ENCODE measurements at places on chromosomes 5 and 9.

- DNase-seq: no peak
Observed at GRCh38 chr9:33765411-33765810, 29.9 kb upstream of the PRSS3 start.

DNA sequence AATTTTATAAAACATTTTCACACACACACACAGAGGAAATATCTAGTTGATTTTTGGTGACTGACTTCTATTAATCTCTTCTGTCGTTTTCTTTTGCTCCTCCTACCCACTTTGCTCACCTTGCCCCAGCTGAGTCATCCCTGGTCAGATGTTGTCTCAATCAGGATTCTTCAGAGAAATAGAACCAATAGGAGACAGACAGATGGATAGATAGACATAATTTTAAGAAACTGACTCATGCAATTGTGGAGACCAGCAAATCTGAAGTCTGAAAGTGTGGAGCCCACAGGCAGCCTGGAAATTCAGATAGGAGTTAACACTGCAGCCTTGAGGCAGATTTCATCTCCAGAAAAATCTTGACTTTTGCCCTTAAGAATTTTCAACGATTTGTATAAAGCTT is 37.0 kb upstream of the PIK3R1 start:
- no peak for DNase-seq

GRCh38 chr9:76216161-76216649 is 178.0 kb downstream of the RFK start:
- no peak for DNase-seq

GRCh38 chr5:18888821-18889220 is 1099.2 kb downstream of the CDH18 start:
- no peak for DNase-seq

DNA sequence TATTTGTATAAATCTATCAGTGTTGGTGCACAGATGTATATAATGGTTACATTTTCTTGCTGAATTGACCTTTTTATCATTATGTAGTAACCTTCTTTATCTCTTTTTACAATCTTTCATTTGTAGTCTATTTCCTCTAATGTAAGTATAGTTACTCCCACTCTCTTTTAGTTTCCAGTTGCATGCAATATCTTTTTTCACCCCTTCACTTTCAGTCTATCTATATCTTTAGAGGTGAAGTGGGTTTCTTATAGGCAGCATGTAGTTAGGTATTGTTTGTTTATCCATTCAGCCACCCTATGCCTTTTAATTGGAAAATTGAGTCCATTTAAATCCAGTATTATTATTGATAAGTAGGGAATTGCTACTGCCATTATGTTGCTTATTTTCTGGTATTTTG is 6.1 kb upstream of the EMB start:
- DNase-seq: no peak

- DNase-seq: no peak
Observed at GRCh38 chr5:149798466-149798865, 68.4 kb downstream of the PPARGC1B start.

DNA sequence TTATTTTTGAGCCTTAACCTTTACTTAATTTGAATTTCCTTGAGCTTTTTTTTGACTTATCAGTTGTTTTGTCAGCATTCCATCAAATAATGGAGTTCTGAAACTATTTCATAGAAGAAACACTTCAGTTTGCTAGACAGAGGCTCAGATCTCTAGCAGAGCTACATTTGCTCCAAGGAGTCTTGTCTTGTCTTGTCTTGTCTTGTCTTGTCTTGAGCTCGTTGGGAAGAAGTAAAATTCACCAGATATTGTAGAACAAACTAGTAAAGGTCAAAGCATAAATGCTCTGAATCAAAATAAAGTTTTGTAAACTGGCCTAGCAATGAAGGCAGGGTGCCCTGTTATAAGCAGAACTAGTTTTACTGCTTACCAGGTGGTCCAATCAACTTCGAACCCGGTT is 33.5 kb downstream of the RAB24 start:
- no peak for DNase-seq

DNA sequence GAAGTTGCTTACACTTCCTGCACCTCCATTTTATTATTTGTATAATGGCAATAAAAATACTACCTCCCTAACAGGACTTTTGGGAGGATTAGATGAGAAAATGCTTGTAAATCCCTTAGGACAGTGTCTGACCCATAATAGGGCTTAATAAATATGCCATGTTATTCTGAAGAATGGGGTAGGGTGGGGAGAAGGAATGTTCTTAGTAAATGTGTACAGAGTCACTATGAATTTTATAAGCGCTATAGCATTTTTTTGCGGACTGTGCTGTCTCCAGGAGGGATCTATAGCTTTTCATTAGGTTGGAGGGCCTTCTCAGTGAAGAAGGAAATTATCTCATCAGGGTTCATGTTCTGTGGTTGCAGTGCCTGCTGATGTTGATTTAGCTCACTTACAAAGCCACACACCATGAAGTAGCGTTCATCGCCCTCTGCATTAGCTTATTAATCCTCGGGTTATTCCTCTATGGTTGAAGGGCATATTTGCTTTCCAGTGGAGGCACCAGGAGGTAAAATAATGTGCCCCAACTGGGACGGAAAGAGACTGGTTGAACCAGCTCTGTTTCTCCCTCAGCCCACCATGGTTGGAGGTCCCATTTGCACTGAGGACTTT is 497.1 kb downstream of the ARHGEF28 start:
- no peak for DNase-seq

DNA sequence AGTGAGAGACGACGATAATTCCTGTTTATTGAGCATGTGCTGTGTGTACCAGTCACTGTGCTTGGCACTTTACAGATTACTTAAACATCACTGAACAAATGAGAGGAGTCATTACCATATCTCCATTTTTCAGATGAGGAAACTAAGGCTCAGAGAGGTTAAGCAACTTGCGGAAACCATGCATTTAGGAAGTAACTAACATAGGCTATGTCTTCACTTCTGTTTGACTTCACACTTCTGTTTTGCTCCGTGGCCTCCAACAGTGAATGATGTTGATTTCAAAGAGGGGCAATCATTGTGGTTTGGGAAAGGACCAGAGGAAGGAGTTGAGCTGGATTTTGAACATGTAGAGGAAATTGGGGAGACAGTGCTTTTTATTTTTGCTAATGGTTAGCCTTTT is 16.7 kb downstream of the GCNT1 start:
- no peak for DNase-seq

GRCh38 chr5:136703036-136703435 is 337.7 kb upstream of the TRPC7 start:
- no peak for DNase-seq

DNA sequence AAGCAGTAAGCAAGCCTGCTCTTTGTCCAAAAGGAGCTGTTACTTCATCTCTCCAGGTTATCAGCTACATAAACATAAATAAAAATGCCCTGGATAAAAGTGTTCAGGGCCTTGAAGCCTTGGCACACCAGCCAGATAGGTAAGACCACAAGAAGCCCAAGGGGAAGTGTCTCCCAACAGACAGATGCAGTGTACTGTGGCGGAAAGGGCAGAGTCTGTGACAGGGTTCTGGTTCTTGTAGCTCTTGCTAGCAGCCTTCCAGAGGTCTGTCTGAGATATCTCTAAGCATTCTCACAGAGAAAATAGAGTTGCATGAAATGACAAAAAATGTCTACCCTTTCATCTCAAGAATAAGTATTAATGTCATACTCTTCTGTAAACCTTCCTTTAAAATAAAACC is 30.1 kb downstream of the ISOC1 start:
- DNase-seq: no peak

GRCh38 chr9:136051453-136051836 is 43.6 kb downstream of the NACC2 start:
- no peak for DNase-seq

Measured in stimulated activated CD8-positive, alpha-beta memory T cell treated with anti-CD3 and anti-CD28 coated beads, Interleukin-2, amount 100 ng/mL, for 1 hour (primary cell).